ENCODE measurements at places on chromosomes 11 and 22.

- DNase-seq = no peak
These were observed 1506.8 kb downstream of the BRD1 start for GRCh38 chr22:48320683-48321451.

DNA sequence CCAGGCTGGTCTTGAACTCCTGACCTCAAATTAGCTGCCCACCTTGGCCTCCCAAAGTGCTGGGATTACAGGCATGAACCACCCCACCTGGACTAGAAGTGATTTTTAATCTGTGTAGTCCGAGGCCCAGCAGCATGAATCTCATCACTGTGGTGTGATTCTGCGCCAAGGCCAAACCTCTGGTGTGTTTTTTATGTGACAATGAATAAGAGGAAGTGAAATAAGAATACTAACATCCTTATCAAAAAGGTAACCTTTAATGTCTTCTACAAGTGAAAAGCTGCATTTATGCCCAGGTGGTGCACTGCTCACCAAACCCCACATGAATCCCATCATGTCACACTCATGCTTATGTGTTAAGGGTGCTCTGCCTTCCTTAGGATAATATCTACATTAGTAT is 77.1 kb upstream of the OR9Q1 start:
- no peak for DNase-seq

DNA sequence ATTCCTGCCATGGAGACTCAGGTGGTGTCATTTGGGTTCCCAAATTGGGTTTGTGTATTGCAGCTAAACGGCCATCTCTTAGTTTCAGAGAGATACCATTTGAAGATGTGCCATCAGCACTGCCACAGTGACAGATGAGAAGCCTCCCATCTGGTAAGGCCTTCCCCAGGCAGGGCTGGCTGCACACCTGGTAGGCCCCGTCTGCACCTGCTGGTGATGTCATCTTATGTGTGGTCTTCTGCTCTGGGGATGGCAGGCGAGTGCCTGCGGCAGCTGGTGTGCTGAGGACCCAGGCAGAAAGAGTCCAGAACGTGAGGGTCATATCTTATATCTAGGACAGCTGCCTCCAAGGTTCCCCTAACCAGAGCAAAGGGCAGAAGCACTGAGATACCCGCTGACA is 100.6 kb downstream of the CSNK2A3 start:
- DNase-seq = no peak

- no peak for DNase-seq
These were observed 5.6 kb downstream of the PTDSS2 start for GRCh38 chr11:455566-456147.

DNA sequence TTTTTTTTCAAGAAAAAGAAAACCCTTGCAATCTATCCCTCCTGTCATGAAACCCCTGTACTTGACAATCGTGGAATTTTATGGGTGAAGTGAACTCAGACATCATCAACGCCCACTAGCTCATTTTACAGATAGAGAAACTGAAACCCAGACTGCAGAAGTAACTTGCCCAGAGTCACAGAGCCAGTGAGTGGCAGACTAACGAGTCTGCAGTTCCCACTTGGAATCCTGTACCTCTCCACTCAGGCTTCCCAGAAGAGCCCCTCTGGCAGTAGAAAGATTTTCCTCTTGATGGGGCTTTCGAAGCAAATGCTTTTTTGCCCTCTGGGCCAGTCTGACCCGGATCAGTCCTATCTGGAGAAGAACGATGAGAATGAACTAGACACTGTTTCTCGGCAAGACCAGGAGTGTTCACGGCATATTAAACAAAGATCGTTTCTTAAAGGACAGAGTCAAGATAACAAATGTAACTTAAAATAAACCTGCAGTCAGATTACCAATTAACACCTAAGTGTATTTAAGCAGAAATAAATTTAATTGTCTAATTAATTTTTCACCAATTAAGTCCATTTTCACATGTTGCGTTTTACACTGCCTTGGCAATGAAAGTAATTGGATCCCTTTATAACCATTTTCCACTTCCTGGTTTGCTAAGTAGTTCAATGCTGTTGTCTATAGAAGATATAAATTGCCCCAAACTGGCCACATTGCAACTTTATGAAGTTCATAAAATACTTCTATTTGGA is 61.3 kb upstream of the CREB3L1 start:
- no peak for DNase-seq

GRCh38 chr11:43738600-43739409 is 58.3 kb downstream of the HSD17B12 start:
- DNase-seq = no peak

DNA sequence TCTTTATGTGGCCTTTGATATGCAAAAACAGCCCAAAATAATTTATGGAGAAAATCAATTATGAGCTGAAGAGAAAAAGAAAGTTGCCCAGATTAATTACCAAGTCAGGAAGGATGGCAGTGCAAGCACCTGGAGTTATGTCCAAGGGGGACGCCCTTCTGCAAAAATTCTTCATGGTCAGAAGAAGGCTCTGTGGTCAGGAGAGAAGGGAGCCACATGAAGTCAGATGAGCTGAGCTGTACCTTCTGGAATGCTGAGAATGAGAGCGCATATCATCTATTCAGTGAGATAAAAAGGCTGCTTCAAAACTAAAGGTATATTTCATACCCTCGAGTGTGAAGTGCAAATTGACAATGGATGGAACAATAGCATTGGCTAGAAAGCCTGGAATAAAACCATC is 607.4 kb downstream of the NTM start:
- no peak for DNase-seq

GRCh38 chr11:66607126-66607834 is 9.2 kb upstream of the RBM14 start:
- no peak for DNase-seq

All from stimulated activated CD8-positive, alpha-beta memory T cell treated with anti-CD3 and anti-CD28 coated beads, Interleukin-12 subunit alpha, Interleukin-12 subunit beta, amount 100 ng/mL, for 1 hour (primary cell).